ENCODE measurements at places on chromosomes 7 and 10. TPM values are rescaled to one million over a fixed set of nuclear protein-coding genes. Genes with fewer than 3 reads are reported as not detected.
A peak's percentile ranks its signal among the peaks of the same experiment; 100 is the strongest.

DNA sequence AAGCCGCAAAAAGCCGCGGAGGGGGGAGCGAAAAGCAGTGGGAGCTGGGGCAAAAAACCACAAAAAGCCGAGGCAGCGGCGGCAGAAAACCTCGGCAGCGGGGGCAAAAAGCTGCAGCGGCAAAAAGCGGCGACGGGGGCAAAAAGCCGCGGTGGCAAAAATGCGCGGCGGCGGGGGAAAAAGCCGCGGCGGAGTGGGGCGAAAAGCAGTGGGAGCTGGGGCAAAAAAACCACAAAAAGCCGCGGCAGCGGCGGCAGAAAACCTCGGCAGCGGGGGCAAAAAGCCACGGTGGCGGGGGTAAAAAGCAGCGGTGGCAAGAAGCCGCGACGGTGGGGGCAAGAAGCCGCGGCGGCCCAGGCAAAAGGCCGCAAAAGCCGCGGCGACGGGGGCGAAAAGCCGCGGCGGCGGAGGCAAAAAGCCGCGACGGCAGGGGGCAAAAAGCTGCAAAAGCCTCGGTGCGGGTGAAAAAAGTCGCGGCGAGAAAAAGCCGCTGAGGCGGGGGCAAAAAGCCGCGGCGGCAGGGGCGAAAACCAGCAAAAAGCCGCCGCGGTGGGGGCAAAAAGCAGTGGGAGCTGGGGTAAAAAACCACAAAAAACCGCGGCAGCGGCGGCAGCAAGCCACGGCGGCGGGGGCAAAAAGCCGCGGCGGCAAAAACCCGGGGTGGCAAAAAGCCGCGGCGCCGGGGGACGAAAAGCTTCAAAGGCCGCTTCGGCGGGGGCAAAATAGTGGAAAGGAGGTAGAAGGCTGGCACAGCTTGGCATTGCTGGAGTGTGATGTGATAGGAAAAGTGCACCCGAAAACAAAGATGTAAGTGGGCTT, 135.9 kb downstream of the ZNF92 start:
- no peak overlapping the region for H3K27ac ChIP-seq
- H3K36me3 ChIP-seq = no peaks in the 10 kb centered on the region
- H3K4me3 ChIP-seq = peak overlapping the region; percentile 44
- DNase-seq = no peak

- no peaks in the 10 kb centered on the region for H3K36me3 ChIP-seq
- no peak overlapping the region for H3K27ac ChIP-seq
- H3K4me1 ChIP-seq = peaks cover 6% of the 10 kb centered on the region
Measured at GRCh38 chr10:91022390-91022789, 101.5 kb upstream of the ANKRD1 start.

GRCh38 chr7:108313086-108313485, 143.2 kb downstream of the NRCAM start:
- peaks cover 6% of the 10 kb centered on the region for H3K4me1 ChIP-seq
- no peaks in the 10 kb centered on the region for H3K36me3 ChIP-seq
- H3K27me3 ChIP-seq = no peaks in the 10 kb centered on the region
- no peak overlapping the region for H3K4me3 ChIP-seq

DNA sequence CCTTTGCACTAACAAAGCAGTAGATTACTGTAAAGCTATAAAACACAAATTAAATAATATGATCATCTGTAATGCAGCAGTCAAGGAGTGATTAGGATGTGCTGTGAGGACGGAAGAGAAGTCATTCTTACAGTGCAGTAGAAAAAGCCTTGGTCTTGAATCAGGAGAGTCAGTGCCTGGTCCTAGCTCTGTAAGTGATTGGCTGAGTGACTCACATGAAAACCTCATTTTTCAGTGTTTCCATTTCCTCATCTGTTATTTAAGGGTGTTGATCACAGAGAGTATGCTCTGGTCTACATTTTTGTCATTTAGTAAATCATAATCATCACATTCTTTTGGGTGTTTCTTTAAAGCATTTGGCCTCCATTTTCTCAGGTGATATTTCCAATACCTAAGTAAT, 717.8 kb downstream of the LRMDA start:
- H3K27ac ChIP-seq = no peak overlapping the region
- no peaks in the 10 kb centered on the region for H3K27me3 ChIP-seq
- DNase-seq = no peak
- no peaks in the 10 kb centered on the region for H3K36me3 ChIP-seq

DNA sequence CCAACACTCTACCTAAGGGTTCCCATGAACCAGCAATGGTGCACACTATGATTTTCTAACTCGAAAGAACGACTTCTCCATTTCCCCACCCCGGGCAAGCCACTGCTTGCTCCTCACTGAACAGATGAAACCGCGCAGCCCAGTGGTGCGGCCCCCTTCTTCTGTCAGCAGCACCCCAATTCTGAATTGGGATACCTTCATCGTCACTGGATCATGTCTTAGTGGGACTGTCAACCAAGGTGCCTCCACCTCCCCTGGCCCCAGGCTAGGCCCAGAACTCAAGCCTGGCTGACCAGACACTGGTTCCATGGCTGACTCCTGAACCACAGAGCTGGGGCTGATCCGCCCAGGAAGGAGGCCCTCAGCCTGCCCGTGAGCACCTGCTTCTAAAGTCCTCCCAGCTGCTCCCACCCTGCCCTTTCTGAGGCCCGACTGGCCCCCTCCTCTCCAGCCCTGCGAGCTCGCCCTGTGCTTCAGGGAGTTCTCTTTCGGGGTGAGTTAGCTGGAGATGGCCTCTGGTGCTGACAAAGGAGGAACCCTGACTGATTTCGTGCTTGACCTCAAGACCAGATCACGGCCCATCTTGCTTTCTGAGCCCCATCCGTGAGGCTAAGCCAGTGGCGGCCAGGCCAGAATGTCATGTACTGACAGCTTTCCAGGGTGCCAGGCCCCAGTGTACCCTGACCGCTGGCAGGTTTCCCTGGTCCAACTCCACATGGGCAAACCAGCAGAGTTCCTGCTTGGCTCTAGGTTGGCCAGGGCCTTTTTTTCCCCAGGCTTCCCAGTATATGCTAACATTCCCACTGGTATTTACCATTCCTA, 44.5 kb downstream of the FAM53B start:
- H3K27me3 ChIP-seq = no peaks in the 10 kb centered on the region
- no peak for DNase-seq
- H3K27ac ChIP-seq = peak overlapping the region; percentile 91

The IMMP2L gene
- 23.8 TPM for total RNA-seq

The GOT1 gene
- total RNA-seq = 19.3 TPM

The GHRHR gene
- not detected for total RNA-seq
